ENCODE measurements at places on chromosomes 12 and 14.
A peak's percentile ranks its signal among the peaks of the same experiment; 100 is the strongest.

DNA sequence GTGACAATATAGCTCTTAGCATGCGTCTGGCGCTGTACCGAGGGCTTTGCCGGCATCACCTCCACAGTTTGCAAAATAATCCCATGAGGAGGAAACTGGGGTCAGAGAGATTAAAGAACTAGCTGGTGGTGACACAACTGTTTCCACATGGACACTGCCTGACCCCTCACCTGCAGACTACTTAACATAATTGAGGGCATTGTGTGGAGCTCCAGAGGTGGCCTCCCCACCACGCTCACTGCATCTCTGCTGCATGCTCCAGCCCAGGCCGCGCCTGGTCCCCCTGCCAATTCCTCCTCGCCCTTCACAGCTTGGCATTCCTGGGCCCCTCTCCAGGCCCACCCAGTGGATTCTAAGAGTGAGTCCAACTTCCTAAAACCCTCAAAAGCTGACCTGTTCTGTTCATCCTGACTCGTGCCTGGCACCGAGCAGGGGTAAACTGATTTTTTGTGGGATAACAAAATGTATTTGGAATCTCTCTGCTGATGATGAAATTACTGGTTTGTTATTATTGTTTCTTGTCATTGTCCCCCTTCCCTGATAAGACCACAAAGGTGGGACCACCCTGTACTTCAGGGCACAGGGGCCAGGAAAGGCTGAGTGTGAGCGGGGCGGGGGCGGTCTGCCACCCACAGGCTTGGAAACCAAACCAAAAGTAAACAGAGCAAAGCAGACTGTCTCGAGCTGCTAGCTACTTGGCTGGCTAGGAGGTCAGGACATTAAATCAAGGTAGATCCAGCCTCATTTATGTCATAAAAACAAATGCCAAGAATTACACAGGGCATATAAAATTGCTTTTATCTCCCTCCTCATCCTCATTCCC is 40.6 kb downstream of the CHGA start:
- DNase-seq: no peak

- DNase-seq: peak; percentile 47
These were observed 113.9 kb downstream of the KIF21A start for GRCh38 chr12:39329018-39329417.

GRCh38 chr12:117742721-117743120 is 226.1 kb downstream of the KSR2 start:
- peak; percentile 4 for DNase-seq

GRCh38 chr14:80644826-80645225 is 296.7 kb downstream of the CEP128 start:
- no peak for DNase-seq

- DNase-seq: peak; percentile 75
These were observed 23.1 kb downstream of the ATP2A2 start for GRCh38 chr12:110304061-110304551.

DNA sequence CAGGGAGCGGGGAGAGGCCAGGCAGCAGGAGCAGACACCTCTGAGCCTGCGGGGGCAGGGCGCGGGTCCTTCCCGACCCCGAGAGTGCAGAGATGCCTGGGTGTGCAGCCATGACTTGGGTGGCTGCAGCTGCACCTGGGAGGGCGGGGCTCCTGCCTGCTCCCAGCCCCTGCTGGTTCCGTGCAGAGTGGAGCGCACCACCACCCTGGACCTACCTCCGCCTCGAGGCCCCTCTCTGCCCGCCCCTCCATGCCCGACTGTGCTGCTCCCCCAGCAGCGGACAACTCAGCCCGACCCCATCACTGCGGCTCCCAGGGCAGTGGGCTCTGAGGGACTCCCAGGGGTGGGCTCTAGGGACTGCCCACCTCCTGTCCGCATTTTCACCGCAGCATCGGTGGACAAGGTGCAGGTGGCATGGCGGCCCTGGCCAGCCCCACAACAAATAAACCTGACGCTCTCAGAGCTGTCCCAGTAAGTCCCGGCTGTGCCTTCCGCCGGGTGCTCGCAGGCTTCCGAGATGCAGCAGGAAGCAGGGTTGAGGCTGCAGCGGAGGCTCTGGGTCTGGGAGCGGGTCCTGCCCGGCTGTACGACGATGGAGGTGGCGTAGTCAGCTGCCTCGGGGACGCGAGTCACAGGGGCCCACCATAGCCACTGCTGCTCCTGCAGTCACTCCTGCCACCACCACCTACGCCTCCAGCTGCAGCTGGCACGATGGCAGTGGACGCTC is 392.0 kb upstream of the CCDC196 start:
- no peak for DNase-seq

DNA sequence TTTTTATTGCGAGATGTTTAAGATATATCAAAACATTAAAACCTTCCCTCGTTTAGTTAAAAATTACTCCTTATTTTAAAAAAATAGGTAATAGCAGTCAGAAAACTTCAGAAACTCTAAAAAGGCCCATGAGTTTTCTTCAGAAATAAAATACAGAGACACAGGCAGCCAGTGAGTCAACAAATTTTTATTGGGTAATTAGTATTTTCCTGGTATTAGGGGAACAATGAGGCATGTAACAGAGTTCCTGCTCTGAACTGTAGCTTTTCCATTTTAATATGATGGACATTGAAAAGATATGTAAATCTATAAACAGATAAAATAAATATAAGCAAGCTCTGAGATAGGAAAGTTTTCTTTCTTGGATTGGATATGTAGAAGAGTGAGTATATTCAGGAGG is 399 bp upstream of the ZNF705A start:
- peak; percentile 38 for DNase-seq

DNA sequence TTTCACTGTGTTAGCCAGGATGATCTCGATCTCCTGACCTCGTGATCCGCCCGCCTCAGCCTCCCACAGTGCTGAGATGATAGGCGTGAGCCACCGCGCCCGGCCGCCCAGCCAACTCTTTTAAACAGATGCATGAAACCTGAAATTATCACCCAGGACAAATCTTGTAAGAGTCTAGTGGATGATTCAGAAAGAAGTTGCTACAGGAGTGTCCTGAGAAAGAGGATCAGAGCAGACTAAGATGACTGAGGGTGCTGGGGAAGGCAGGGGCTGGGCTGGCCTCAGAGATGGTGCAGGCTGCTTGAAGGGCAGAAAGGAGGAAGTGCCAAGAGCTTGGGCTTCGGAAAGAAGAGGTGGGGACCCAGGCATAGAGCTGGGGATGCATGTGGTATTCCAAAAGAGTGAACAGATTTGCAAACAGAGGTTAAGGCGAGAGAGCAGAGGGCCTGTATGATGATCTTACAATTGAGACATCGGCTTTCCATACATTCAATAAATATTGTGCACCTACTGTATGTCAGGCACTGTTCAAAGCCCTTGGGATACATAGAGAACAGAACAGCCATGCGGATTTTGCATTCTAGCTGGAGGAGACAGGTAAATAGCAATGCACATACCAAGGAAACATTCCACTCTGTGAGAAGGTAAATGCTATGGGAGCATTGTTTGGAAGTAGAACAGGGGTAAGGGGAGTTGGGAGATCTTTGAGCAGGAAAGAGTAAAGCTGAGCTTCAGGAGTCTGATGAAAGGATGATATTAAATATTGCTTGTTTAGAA is 7.4 kb upstream of the CD9 start:
- no peak for DNase-seq

DNA sequence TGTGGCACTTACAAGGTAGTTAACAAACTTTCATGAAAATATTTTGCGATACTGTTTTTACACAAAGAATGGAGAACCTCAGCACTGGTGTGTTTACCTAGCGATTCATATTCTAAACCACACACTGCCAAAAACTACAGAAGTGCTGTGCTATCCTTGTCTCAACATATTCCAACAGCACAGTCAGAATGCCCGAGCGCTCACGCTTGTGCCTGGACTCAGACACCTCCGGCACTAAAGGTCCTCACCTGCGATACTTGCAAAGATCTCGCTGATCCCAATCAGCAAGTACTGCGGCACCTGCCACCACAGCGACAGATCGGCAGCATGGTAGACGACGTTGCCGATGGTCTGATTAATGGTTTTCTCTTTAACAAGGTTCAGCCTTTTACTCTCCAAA is 23.2 kb downstream of the SLC15A4 start:
- DNase-seq: no peak

- peak; percentile 20 for DNase-seq
These were observed 164.3 kb downstream of the GRIP1 start for GRCh38 chr12:66514581-66514980.

- peak; percentile 91 for DNase-seq
These were observed 324 bp upstream of the HOXC9 start for GRCh38 chr12:53999559-54000115.

DNA sequence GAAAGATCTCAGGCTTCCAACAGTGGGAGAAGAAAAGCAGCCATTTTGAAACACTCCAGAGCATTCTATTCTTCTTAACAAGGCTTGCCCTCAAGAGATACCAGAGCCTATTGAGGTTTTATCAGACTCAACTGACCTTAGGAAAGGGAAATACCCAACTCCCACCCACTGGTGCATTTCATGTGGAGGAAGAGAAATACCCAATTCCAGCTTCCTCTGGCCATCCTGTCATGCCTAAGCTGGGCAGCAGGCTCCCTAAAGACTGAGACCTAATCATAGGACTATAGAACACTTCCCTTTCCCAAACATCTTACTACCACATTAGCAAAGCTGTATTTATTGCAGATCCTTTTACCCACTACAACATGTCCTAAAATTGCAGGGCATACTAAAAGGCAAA is 164.5 kb downstream of the KIF21A start:
- DNase-seq: no peak

GRCh38 chr12:62643486-62643885 is 176.9 kb downstream of the MON2 start:
- no peak for DNase-seq

DNA sequence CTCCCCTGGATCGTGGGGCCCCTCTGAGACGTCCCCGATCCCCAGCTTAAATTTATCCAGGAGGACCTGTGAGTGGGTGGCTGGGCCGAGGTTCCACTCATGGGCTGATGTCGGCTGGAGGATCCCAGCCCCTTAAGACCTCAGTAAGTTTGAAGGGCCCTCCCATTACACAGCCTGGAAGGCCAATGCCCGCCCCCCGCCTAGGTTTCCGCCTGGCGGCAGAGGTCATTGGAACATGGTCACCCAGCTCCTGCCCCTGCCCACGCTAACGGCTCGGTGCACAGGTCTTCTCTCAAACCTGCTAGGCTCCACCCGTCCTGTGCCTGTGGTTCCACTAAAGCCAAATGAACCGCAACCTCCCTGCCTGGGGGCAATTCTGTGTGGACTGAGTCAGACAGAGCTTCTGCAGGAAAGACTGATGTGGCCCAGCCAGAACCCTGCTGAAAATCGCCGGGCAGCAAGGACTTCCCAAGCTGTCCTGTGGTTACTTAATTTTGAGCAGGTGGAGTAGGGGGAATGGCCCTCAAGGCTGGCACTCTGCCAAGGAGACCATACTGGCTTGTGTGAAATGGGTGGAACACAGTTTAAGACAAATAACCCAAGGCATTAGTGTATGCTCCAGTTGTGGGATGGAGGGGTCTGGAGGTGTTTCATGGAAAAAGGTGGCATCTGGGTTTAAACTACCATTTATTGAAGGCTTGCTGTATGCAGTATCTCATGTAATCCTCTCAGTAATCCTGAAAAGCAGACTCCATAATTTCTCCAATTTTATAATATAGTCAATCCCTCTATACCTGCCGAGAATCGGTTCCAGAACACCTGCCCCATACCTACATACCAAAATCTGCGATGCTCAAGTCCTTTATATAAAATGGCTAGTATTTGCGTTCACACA is 903 bp upstream of the NT5DC3 start:
- DNase-seq: peak; percentile 99

GRCh38 chr12:57107456-57108155 is 3.6 kb downstream of the STAT6 start:
- DNase-seq: no peak

DNA sequence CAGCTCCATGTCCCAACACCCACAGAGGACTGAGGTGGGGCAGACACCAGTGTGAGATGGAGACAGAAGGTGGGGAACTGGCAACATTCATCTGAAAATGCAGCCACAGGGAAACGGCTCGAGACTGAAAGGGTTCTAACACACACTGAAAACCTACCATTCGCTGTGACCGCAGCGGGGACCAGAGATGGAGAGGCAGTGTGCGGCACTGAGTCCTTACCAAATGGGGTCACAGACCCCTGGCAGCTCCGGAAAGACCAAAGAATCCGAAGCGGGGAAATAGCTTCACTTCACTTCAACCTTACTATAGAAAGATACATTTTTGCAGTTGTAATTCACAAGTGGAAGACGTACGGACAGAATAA is 9.6 kb downstream of the BAG5 start:
- no peak for DNase-seq

GRCh38 chr12:90100579-90100978 is 391.9 kb upstream of the ATP2B1 start:
- DNase-seq: no peak

DNA sequence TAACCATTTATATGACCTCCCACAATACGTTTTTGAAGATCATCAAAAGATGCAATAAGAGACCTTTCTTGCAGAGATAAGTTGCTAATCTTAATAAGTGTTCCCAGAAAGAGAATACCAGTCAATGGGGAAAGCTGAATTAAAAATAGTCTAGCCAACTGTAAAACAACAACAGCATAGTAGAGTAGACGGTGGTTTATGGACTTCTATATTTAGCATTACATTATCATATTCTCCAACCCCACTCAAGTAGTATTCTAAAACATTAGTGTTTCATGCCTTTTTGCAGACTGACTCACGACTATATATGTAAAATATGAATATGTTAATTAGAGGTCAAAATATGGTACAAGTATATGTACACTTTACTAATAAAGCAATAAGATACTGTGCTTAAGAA is 218.9 kb downstream of the MED13L start:
- no peak for DNase-seq

DNA sequence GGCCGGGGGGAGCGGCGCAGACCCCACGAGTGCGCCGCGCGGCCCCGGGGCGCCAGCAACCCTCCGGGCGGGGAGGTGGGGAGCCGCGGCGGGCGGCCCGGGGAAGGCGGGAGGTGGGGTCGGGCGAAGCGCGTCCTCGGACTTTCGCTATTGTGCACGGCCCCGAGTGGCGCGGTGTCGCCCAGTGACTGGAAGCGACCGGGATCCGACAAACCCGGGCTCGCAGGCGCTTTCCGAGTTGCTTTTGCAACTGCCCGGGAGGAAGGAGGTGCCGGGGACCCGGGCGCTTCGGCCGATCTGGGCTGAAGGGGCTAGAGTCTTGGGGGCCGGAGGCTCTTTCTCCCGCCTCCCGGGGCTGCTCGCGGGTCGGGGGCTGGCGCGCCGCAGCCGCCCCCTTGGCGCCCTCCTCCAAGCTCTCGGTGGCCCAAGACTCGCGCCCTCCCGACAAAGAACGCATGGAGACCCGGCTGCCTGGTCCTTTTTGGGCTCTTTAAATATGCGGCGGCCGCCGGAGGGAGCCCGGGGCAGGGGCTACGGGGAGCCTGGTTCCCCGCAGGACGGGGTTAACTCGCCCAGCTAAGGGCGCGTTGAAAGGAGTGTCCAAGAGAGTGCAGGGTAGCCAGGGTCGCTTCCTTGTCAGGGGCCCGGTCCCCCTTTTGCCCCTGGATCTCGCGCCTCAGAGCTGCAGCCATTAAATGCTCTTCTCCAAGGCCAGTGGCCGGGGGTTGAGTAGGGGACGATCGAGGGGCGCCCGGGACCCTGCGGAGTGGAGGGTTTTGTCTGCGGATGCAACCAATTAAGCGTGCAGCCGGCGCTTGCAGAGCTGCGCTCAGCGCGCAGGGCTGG is 1.4 kb downstream of the HMGA2 start:
- DNase-seq: no peak

GRCh38 chr12:127064207-127064606 is 1202.8 kb upstream of the TMEM132C start:
- no peak for DNase-seq

- peak; percentile 84 for DNase-seq
These were observed 98.5 kb downstream of the PHLDA1 start for GRCh38 chr12:75933101-75933500.

Data from ELR (cell line).